Right lung (tissue), 10 donors: ENCODE measurements at places on chromosomes 12 and 14. TPM values are rescaled to one million over a fixed set of nuclear protein-coding genes. Genes with fewer than 3 reads are reported as not detected.

The TAS2R30 gene
- polyA plus RNA-seq = 0.22 TPM

DNA sequence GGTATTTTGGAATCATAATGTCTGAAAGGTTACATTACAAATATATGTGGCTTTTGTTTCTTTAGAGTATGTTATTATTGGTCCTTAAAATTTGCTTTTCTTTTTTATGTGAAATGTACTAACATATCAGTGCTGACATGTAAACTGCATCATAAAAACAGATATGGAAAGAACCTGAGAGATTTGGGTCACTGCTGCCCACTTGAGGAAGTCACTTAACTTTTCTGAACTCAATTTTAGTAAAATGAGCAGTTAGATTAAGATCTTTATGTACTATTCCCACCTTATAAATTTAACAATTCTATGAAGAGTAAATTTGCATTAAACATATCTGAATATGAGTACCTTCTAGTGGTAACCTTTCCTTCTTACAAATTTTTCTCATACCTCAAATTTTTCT, 7.5 kb downstream of the PTGR2 start:
- DNase-seq = no peak

GRCh38 chr12:12764824-12765223, 20.6 kb upstream of the APOLD1 start:
- no peak for DNase-seq

- DNase-seq = no peak
These were observed 72.8 kb downstream of the IRF2BPL start for GRCh38 chr14:76955575-76956315.

The TAS2R10 gene
- 1.1 TPM for polyA plus RNA-seq

- no peak for DNase-seq
These were observed 1.5 kb upstream of the PLEKHG3 start for GRCh38 chr14:64702493-64703394.

The CCDC175 gene
- polyA plus RNA-seq = 0.79 TPM

- no peak for DNase-seq
These were observed 32.3 kb downstream of the PROX2 start for GRCh38 chr14:74843653-74844052.

GRCh38 chr12:55694651-55695050, 13.1 kb downstream of the ITGA7 start:
- DNase-seq = no peak

The SLC38A4 gene
- 7.2 TPM for polyA plus RNA-seq

The LRFN5 gene
- polyA plus RNA-seq = 7.7 TPM

The DENR gene
- 88.6 TPM for polyA plus RNA-seq

- DNase-seq = peak; percentile 31
These were observed 55.3 kb downstream of the VCPKMT start for GRCh38 chr14:50060871-50061663.

The GPRC5A gene
- polyA plus RNA-seq = 13.9 TPM

The TGFB3 gene
- 154 TPM for polyA plus RNA-seq

- no peak for DNase-seq
These were observed 145.5 kb downstream of the PRKCH start for GRCh38 chr14:61466905-61467280.

The DBX2 gene
- not detected for polyA plus RNA-seq

GRCh38 chr12:3081091-3081490, 3.9 kb downstream of the TSPAN9 start:
- DNase-seq = no peak

The RTL1 gene
- 0.11 TPM for polyA plus RNA-seq

DNA sequence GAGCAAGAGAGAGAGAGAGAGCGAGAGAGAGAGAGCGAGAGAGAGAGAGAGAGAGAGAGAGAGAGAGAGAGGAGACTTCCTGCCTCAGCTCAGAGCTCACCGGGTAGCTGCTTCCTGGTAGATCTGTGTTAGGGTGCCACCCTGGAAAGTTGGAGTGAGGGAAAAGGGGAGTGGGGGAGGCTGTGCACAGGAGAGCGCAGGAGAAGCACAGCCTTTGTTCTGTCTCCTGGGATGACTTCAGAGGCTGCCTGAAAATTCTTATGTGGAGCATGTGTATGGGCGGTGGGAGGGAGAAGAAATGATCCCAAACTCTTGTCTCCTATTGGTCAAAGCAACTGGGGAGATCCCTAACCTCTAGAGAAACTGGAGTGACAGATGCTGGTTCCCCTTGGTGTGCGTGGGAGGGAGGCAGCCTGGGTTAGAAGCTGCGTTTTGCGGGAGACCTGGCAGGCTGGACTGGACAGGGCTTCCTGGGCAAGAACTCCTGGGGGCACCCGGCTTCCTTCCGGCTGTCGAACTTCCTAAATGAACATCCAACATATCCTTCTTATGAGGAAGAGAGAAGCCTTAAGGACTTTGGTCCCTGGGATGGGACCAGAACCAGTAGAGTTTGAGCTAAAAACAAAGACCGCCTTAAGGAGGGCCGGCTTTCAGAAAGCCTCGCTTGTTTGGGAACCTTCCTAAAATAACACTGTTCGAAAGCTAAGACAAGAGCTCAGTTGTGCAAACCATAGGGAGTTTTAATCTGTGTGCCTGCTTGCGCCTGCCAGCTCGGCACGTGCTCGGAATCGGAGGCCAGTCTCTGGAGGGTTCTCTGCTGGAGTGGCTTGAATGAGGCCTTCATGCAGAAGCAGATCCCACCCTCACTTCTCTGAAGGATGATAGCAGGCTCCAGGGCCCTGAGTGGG, 30.4 kb upstream of the BEGAIN start:
- peak; percentile 9 for DNase-seq

DNA sequence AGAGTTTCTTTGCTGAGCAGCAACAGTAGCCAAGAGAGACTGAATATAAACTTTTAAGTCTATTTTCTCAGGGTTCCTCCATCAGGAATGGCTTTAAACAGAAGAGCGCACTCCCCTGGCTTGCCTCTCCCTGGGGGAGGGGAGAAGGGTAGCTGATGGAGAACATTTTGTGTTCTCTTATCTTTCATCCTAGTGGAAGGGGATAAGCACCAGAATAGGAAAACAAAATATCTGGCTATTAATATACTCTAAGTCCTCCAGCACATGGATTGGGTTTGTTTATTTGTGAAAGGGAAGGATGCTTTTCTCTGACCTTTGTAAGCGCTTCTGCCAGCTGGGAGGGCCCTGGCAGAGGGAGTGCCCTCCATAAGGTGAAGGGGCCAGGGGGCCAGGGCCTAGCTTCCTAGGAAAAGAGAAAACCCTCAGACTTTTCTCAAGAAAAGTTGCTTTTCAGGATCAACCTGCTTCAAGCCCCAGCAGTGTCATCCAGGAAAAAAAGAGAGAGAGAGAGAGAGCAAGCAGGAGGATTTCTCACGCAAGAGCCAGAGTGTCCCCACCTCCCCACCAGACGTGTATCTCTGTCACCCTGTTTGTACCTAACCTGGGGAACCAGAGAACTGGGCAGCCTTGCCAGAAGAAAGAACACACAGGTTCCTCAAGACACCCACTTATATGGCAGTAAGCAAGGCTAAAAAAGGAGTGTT, 34.3 kb upstream of the ATP2A2 start:
- no peak for DNase-seq

The KRT83 gene
- polyA plus RNA-seq = not detected

The BCAT1 gene
- polyA plus RNA-seq = 32.4 TPM

The FOXN4 gene
- polyA plus RNA-seq = 1.6 TPM

The EXOC3L4 gene
- polyA plus RNA-seq = 3.7 TPM

The PRR4 gene
- 7.3 TPM for polyA plus RNA-seq

- no peak for DNase-seq
These were observed 68.1 kb upstream of the KRR1 start for GRCh38 chr12:75579552-75579951.

The REM2 gene
- 0.58 TPM for polyA plus RNA-seq

The DLK1 gene
- 1.6 TPM for polyA plus RNA-seq

DNA sequence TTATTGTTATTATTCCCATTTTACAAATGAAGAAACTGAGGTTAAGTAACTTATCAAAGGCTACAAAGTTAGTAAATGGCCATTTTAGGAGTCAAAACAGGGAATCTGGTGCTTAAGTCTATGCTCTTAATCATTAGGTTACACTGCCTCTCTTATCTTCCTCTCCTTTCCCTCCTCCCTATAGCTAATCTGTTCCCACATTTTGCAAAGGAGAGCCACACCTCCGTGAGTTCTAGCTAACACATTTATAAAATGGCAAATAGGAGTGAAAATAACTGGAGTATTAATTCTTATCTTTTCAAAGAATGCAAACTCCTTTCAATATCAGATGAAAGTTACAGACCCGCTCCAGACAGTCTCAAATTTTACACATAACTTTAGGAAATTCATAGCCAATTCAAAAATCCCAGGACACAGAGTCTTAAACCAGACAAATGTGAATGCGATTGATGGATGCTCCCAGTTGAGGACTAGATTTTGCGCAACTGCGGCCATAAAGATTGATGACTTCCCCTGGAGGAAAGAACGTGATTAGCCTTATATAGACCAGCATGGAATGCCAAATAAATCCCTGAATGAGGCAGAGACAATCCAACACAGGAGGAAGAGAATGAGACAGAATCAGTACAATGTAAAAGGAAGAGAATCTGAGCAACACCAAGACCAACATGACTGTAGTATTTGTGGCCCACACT, 225.0 kb upstream of the ARID2 start:
- no peak for DNase-seq

DNA sequence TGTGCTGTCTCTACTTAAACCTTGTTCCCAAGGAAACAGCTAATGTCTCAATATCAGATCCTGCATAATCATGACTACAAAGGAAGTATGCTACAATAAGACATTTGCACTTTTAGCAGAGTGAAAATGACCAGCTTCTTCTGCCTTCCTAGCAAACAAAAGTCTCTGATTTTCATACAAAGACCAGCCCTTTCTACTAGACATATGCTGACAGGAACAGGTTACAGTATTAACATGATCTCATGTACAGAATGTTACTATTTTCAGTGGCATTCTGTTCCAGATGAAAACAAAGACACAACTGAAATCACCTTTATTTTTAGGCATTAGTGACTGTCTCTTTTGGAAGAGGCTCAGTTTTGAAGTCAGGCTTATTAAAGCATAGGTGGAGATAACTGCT, 228.6 kb downstream of the MED13L start:
- DNase-seq = no peak

DNA sequence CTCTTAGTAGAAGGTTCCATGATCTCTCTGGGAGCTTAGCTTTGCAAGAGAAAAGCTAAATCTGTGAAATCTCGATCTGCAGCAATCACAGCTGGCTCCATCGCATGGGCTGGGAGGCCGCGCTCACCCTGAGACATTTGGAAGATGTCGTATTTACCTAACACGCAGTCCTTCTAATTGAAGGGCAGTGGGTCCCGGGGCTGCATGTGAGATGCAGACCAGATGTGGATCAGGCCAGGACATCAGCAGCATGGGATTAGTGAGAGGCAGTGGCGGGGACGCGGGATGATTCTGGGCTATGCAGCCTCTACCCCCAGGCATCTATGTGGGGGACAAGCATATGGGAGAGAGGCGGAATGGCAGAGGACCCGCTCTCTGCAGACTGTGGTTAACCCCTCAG, 312.4 kb upstream of the RTL1 start:
- no peak for DNase-seq

GRCh38 chr12:91176358-91176757, 6.3 kb downstream of the DCN start:
- DNase-seq = no peak

GRCh38 chr12:88142610-88142991, 494 bp downstream of the TMTC3 start:
- peak; percentile 10 for DNase-seq

DNA sequence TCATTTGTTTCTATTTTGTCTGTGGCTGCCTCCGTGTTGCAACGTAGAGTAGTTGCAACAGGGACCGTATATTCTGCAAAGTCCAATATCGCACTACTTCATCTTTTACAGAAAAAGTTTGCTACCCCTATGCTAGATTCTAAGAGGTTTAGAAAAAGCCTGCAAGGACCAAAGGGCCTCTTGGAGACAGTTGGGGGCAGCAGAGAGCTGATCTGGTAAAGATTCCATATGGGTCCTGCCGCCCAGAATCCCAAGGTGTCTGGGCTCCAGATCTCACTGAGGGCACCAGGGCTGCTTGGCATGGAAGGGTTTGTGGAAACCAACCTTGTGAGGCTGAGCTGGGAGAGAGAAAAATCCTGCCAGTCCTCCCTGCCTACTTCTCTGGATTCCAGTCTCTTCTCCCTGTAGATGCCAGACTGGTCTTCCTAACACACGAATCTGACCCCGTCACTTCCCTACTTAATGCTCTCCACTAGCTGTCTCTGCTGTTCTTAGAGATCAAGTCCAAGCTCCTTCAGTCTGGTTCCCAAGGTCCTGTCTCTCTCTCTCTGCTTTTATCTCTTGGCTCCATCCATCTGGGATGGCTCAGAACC, 74.6 kb downstream of the GLRX5 start:
- DNase-seq = no peak

The NGB gene
- not detected for polyA plus RNA-seq

GRCh38 chr12:46209914-46210872, 58.6 kb downstream of the SLC38A1 start:
- peak; percentile 49 for DNase-seq

DNA sequence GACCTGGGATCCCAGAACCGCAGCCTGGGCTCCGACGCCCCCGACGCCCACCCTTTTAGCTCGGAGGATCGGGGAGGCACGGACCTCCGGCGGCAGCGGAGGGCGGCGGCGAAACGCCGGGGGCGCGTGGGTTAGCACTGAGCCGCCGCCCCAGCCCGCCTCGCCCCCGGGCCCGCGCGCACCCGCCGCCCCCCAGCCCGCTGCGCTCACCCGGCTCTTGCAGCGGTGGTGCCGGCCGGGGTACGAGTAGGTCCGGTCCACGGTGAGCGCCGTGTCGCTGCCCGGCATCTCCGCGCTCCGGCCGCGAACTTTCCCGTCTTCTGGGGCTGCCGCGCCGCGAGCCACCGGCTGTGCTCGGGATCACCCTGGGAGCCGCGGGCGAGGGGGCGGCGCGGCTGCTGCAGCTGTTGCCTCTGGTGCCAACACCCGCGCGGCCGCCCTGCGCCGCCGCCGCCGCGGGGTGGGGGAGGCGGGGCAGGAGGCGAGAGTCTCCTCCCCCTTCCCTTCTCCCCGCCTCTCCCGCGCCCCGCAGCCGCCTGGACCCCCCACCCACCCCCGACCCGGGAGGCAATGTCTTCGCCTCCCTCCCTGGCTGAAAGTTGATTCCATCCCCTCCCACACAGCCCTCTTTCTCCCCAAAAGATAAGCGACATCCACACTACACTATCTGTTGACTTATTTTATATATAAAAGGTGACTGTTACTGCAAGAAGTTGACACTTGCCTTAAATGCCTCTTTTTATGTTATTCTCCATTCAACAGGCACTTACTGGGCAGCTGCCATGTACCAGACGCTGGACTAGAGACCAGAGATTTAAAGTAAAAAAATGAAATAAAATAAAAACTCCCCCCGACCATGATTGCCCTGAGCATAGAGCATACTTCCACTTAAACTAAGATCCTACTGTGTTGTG, at the start of gene TMCC3:
Gene TMCC3 (minus strand): TSS at position 415 of the 914 bp plus-strand sequence. CDS start 127 bp downstream, at position 288.
- DNase-seq = peak; percentile 51

The DIO2 gene
- polyA plus RNA-seq = 1.5 TPM
